Fibroblast of skin of left quadriceps (primary cell): ENCODE measurements at places on chromosomes 2 and 18.
A peak's percentile ranks its signal among the peaks of the same experiment; 100 is the strongest.

DNA sequence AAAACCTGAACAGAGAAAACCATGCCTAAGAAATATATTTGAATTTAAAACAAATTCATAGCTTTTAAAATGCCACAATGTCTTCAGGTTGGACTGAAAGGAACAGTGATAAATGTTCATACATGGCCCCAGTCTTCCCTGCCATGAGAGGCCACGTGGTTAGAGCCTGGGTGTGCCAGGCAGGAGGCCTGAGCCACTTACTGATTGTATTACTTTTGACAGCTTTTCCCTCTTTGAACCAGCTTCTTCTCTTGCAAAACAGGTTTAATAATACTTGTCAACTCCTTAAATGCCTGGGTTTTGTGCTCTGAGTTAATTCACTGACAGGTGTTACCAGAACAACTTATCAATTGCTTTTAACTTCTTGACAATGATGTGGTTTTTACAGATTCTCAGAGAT, 27.0 kb downstream of the RBKS start:
- DNase-seq = no peak

- no peak for DNase-seq
Observed at GRCh38 chr2:147469471-147469870, 375.4 kb upstream of the ACVR2A start.

GRCh38 chr2:101175991-101176390, 24.8 kb upstream of the TBC1D8 start:
- DNase-seq = no peak

- no peak for DNase-seq
Observed at GRCh38 chr2:236943841-236944513, 141.7 kb upstream of the COPS8 start.

GRCh38 chr2:27915191-27915590, 24.7 kb downstream of the BABAM2 start:
- DNase-seq = no peak

- no peak for DNase-seq
Observed at GRCh38 chr2:12766421-12766879, 49.7 kb downstream of the TRIB2 start.

- DNase-seq = peak; percentile 85
Observed at GRCh38 chr2:233486778-233487552, 79.6 kb downstream of the USP40 start.

GRCh38 chr2:218985021-218985324, at the start of gene FEV:
TSS of gene FEV (minus strand) at chr2:218985184. CDS start at chr2:218985075, 109 bp downstream.
- DNase-seq = no peak

GRCh38 chr2:160429248-160430000, 64.2 kb downstream of the RBMS1 start:
- DNase-seq = peak; percentile 52

GRCh38 chr2:15638720-15639119, 47.1 kb downstream of the DDX1 start:
- no peak for DNase-seq

DNA sequence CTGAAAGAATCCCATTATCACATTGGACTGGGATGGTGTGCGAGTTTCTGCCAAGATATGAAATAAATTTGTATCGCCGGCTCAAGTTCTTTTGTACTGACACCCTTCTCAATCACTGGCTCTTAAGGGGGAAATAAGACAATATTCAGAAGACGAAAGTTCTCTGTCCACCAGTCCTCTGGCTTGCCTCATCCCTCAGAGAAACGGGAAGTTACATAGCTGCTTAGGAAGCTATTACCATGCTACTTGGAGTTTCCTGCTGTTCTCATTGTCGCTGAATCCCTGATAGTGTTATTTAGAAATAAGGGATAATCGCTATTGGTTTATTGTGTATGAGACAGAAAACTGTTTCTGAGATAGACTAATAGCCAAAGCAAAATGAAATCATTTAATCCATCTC, 205.0 kb upstream of the ZNF521 start:
- DNase-seq = no peak

GRCh38 chr2:225052703-225053102, 10.4 kb upstream of the DOCK10 start:
- DNase-seq = no peak

DNA sequence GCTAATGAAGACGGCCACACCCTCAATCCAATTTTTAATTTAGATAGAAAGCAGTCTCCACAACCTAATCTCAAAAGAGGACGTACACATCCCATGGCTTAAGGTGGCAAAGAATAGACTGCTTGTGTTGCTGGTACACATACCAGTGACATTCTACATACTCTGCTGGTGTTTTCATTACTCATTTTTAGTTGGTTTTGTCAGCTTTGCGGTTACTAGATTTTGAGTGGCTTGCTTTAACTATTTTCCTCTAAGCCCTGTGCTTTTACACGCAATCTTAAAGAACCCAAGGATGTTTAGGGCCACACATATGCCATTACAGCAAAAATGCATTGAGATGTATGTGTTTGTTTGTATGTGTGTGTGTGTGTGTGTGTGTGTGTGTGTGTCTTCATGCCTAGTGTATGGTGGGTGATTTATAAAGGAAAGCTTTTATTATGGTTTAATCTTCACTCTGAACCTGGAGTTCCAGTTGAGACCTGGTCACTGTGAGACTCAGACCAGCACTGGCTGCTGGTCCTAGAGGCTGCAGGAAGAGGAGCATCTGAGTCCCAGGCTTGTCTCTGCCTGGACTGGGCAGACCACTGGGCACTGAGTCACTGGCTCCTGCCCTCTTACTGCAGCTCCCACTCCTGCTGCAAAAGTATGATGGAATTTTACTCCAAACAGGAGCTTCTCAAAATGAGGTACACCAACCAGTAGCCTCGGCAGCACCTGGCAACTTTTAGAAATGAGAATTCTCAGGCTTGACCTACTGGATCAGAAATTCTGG, 415.9 kb downstream of the NBAS start:
- DNase-seq = no peak

GRCh38 chr18:12543697-12544096, 114.2 kb downstream of the SPIRE1 start:
- DNase-seq = no peak

DNA sequence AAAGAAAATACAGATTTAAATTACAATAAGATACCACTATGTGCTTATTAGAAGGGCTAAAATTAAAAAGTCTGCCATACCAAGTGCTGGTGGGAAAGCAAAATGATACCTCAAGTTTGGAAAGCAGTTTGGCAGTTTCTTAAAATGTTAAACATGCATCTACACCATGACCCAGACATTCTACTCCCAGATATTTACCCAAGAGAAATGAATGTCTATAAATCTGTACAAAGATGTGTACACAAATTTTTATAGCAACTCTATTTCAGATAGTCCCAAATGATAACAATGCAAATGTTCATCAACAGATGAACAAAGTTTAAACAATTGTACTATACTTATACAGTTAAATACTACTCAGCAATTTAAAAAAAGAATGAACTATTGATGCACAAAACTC, 7.1 kb upstream of the DSG4 start:
- no peak for DNase-seq

DNA sequence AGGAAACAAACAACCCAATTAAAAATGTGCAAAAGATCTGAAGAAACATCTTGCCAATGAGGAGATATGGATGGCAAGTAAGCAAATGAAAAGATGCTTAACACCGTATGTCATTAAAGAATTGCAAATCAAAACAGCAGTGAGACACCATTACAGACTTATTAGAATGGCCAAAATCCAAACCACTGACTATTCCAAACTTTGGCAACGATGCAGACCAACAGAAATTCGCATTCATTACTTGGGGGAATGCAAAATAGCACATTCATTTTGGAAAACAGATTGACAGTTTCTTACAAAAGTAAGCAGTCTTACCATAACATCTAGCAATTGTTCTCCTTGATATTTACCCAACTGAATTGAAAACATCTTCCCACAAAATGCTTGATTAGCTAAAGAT, 1118.7 kb downstream of the SUCLG1 start:
- no peak for DNase-seq

GRCh38 chr2:148824190-148824589, 50.8 kb upstream of the KIF5C start:
- DNase-seq = no peak

GRCh38 chr2:72139471-72139873, 8.2 kb downstream of the CYP26B1 start:
- DNase-seq = no peak

DNA sequence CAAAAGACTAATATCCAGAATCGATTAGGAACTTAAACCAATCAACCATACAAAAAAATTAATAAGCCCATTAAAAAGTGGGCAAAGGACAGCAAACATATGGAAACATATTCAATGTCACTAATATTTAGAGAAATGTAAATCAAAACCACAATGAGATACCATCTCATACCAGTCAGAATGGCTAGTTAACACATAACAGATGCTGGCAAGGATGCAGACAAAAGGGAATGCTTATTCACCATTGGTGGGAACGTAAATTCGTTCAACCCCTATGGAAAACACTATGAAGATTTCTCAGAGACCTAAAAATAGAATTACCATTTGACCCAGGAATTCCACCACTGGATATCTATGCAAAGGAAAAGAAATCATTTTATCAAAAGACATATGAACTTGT, 468.2 kb upstream of the ST6GAL2 start:
- peak; percentile 47 for DNase-seq

DNA sequence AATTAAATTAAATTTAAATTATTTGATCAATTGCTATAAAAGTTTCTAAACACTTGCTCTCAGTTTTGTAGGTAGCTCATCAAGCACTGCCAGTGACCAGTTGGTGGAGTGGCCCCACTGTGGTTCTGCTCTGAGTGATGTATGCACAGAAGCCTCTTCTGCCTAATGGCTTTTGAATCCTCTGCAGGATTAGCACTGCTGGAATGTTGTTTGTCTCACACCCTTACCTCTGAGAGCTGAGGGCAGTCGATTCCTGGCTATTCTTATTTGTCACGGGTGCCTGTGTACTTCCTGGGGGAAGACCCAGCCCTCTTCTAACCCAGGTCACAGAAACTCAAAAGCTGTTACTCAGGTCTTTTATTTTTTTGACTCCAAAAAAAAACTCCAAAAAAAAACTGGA, 9.5 kb downstream of the CAPN14 start:
- no peak for DNase-seq

DNA sequence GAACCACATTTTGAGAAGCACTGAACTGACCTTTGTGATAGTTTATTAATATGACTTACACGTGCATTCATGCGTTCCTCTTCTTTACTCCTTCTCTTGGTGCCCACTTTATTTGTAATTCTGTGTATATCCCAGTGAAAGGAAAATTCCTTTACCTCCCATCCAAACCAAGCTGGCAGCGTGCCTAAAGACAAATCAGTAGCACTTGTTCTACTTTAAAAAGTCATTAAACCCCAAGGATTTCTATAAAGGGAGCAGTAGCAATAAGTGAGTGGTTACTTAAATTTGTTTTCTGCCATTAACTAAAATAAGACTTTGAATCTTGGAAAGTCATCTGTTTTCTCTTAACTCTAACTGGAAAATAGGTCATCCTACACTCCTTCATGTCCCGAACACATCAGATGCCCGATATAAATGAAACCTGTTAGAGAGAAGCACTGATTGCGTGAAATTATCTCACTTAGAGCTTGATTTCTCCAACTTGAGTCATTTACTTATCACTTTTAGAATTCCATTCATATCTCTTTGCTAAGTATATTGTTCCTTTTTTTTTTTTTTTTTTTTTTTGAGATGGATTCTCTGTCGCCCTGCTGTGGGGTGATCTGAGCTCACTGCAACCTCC, 10.7 kb downstream of the PIK3C3 start:
- no peak for DNase-seq

DNA sequence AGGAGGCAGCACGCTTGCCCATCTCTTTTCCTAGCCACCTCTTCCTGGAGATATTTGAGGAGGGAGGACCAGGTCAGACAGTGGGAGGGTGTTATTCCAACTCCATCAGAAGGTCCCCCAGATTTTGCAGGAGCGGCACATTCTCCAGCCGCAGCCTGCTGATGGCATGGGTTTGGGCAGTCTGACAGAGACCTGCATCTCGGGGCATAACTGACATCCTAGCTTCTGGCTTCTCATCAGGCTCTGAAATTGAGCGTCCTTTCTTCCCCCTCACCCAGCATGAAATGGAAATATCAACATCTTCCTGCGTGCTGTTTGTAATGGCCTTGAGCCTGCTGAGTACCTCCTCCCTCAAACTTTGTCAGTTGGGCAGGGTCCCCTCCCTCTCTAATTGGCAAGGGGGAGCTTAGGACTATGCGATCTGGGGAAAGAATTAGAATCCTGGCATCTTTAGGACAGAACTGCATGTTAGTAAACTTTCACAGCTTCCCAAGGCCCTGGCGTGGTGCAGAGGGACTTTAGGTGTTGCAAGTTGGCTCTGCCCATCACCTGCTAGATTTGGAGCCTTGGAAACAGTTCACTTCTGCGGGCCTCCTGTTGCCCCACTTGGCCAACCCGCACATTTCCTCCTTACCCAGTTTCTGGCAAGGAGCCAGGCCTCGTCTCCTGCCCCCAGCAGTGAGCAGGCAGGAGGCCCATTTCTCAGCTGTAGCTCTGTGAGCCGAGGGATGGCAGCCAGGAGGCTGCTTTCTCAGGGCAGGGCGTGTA, 2.2 kb downstream of the ITM2C start:
- no peak for DNase-seq

DNA sequence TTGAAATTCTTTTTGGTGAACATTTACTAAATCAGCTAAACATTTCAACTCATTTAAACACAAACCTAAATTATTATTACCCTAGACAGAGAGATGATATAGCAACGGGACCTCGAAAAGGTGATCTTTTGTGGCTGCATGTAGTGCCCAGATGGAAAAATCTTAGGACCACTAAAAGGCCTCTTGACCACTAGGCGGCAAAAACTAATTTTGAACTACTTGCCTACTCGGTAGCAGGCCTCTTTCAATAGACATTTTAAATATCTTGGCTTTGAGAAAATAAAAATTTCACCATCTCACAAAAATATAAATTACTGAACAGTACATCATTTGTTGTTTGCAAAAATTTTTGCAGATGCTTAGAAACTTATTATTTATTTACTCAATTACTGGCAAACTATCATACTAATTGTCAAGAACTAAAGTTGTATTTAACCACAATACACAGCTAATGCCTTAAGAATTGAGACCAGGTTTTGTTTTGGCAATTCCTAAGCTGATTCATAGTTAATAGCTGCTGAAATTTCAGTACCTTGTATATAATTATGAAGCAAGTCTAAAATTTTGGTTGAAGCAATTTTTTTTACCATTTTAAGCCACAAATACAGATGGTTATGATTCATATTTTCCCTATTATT, 9.4 kb downstream of the COL3A1 start:
- DNase-seq = peak; percentile 80

DNA sequence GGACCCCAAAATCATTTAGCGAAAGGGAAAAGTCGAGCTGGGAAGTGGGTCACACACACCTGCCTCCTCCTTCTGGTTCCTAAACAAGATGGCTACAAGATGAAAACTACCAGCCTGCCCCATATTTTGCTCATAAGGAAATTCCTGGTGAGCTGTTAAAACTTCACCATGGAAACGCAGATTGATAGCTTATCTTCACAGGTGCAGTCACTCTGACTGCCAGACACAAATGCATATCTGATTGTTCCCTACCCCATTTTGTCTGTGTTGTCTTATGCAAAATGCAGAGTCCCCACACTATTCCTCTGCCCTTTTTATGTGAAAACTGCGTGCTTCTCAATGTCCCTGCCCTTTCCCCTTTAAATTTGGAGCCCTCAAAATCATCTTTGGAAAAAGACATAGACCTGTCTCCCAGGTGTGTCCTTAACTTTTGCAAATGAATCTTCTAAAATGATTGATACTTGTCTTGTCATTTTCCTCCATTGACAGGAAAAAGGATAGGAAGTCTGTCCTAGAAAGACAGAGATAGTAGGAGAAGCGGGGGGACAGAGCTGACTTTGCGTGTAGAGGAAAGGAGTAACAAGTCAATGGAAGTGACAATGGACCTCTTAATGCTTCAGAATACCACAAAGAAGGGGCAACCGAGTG, 38.9 kb upstream of the THOC1 start:
- DNase-seq = no peak

- no peak for DNase-seq
Observed at GRCh38 chr2:22942441-22942840, 442.5 kb upstream of the KLHL29 start.
